ENCODE measurements at places on chromosomes 6 and 20.

- DNase-seq: no peak
Observed at GRCh38 chr6:50249493-50249892, 199.8 kb upstream of the DEFB112 start.

- DNase-seq: no peak
Observed at GRCh38 chr6:28145231-28145630, 3.5 kb downstream of the ZKSCAN8 start.

DNA sequence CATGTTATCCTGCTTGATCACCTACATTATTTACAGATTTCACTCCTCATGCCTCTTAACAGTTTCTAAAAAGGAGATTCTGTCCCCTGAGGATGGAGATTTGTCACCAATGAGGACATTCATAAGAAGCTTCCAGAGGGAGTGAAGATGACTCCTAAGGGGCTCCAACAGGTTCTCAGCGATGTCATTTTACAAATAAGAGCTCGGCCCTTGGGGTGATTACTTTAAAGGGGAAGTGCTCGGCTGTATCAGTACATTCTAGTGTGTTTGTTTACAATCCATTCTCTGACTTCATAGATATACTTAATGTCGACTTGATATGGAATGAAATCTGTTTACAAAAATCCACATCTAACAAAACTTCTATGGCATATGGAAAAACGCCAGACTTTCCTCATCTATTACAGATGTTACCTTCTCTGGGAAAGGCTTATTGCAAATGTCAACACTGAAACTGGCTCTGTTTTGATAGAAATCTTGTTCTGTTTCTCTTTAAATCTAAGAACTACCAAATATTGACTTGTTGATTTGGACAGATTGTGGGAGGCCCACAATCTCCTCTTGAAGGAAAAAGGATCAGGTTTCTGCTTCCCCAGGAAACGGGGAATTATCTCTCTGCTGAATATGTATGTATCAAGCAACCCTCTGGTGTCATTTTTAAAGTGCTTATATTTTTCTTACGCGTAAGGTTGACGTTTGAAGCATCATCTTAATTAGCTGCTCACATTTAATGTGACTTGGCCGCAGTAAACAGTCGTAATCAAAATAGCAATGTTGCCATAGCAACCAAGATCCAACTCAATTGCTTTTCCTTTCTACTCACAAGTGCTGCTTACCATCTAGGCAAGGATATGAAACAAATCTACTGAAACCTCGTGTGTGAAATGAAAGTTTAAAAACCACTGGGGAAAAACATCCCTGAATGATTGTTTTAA, 95.7 kb downstream of the SHLD1 start:
- no peak for DNase-seq

DNA sequence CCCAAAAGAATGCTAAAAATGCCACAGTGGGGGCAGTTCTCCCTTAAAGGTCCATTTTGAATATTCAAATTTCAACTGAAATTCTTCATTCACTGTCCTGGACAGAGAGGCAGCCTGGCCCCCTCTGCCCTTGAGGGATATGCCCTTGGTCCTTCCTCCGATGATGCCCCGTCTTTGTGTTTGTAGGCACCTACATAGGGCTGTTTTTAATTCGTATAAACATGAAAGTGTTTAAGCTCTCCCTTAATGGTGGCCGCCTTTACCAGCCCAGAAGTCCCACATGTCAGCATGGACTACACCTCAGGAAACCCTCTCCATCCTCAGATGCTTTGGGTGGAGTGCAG, 70.2 kb downstream of the SSR1 start:
- no peak for DNase-seq

DNA sequence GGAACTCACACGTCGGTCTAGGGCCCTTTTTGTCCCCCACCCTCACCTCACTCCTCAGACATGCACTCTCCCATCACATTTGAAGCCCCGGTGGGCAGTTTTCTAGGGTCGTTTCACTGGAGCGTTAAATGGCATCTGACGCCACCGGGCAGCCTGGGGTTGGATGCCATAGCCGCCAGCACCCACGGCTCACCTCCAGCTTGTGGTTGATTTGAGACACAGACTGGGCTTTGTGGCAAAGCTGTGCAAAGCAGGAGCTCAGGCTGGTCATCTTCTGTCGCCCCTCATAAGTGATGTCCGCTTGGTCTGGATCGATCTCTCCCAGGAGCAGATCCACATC, 530 bp downstream of the GOPC start:
- no peak for DNase-seq

- DNase-seq: no peak
Observed at GRCh38 chr6:7693827-7694226, 32.1 kb upstream of the BMP6 start.

DNA sequence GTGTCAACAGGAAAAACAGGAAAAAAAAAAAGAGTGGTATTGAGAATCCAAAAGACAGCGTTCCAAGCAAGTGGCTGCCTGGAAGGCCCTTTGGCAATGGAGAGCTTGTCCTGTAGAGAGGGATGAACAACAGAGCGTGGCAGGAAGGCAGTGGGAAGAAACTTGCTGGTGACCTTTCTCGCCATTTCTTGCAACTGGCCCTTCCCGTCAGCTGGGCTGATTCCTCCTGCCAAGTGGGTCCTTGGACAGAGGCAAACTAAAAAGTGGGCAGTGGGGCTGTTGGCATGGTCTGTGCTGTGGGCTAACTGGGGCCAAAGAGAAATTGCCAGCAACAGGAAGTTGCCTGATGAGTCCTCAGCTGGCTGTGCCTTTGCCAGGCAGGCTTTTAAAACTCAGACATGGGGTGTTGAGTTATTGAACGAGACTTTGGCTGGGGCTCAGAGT, 43.9 kb upstream of the CLDN20 start:
- DNase-seq: no peak

DNA sequence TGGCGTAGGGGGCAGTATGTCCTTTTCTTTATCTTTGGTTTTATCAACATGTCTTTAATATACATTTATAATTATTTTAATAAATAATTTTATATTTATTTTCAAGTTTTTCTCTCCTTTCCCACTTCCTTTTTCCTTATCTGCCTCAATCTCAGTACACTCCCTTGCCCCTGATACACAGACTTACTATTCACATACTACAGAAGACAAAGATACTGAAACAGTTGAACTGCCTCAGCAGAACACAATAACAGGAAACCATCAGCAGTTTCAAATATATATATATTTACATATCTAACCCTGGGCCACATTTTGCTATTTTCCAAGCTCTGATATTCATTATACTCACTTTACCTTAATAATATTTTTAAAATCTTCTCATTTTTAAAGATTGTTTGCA, 19.8 kb downstream of the IBTK start:
- DNase-seq: no peak

DNA sequence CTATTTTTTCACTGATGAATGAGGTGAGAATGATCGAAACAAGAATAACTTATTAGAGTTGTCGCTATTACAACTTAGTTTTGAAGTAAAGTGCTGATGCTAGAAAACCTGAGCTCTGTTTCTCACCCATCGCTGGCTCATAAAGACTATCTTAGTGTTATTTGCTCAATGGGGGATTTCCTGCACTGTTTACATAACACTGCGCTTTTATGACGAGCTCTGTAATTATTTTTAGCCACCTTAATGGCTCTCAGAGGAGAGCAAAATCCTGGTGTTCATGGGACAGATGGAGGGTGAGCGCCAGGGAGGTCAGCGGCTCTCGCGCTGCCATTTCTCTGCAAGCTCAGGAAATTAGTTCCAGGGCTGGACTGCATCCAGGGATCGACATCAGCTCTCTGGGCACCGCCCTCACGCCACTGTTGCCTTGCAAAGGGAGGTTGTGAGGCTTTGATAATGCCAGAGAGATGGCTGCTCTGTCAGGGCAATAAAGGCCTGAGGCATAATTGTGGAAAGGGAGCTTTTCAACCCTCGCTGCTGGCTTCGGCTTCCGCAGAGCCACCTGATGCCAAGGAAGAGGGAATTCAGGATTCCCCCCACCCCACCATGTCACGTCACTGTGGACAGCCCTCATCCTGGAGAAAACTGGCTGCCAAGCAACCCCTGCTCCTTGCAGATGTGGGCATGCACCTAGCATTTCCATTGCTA, 72.0 kb downstream of the DACT2 start:
- no peak for DNase-seq

- peak; percentile 56 for DNase-seq
Observed at GRCh38 chr6:34414999-34415858, 10.6 kb downstream of the RPS10 start.

GRCh38 chr20:2917266-2917665, 44.0 kb downstream of the PTPRA start:
- DNase-seq: no peak

DNA sequence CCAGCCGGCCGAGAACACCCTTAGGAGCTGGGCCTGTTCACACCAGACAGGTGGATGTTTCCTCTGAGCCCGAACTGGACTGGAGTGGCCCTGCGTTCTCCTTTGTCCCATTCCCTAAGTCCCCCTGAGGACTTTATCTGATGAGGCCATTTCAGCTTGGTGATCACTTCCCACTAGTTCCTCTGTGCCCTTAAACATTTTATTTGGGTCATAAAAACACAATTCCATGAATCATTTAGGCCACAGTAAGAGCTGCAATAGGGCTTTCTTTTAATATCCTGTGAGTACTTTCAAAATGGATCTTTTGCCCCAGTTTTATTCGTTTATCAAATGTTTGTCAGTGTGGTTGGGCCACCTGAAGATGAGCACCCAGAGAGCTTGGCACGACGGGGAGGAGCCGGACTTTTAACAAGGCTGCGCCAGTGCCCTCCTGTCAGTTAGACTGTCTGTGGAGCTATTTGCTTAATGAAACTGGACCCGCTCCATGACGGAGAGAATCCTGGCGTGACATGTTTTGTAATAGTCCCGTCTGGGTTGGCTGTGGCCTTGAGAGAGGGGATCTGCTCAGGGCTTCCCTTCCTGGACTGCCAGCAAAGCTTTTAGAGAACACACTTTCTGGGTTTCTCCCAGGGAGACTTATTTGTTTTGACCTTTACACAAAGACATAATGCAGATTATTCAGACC, 53.5 kb downstream of the ZDHHC14 start:
- no peak for DNase-seq

DNA sequence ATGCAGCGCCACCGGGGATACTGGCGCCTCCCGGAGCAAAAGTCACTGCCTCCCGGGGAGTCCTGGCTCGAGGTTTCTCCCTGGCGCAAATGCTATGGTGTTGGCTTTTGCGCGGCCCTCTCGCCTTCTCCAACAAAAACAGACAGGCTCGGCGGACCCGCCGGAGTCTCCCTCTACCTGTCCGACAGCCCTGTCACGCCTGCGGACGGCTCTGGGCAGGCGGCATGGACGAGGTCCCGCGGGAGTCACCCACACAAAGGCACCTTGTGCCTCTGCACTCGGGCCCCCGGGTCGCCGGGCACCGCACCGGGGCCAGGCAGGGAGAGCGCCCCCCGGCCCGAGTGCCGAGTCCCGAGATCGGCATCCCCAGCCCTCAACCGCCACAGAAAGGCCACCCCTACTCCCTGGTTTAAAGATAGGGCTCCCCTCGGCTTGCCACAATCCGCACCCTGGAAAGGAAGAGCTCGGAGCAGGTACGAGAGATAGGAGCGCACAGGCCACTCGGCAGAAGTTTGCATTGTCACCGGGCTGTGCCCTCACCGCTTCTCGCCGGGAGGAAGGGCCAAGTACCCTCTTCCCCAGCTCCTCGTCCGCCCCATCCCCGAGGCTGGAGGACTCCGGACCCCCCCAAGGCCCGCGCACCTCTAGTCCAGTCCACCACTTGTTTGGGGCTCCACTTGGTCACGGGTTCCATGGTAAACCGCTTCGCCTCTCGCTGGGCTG, 903 bp downstream of the CNKSR3 start:
- no peak for DNase-seq

- no peak for DNase-seq
Observed at GRCh38 chr6:41966214-41966920, 24.8 kb upstream of the CCND3 start.

DNA sequence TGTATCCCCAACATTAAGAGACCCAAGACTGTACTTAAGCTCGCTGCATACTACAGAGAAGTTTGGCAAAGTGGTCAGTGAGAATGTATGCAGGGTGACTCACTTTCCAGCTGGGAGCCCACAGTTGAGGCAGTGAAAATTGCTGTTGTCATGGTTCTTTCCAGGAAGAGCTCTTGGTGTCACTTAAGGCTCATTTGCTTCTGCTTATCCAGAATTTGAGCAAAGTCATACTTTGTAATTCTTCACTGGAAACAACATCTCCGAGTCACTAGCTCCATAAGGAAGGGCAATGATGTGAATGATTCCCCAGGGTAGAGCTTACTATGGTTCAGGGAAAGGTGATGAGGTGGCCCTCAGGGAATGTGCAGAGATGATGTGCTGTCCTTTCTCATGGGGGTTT, 65.4 kb upstream of the FBXL4 start:
- no peak for DNase-seq

DNA sequence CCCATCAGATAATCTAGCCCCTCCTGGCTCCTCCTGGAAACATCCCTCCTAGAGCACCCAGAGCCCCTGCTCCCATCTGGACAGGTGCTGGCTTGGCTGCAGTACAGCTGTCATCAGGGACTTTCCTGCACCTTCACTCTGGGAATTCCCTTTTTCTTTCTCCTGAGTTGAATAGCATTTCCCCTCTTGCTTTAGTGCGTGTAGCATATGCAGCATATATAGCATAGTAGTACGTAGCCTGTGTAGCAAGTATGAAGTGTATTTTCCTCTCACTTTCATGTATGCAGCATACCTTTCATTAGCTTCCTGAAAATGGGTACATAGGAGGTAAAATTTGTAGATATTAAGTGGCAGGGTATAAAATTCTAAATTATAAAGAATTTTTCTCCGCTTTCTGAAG, 352.9 kb downstream of the ESR1 start:
- no peak for DNase-seq

DNA sequence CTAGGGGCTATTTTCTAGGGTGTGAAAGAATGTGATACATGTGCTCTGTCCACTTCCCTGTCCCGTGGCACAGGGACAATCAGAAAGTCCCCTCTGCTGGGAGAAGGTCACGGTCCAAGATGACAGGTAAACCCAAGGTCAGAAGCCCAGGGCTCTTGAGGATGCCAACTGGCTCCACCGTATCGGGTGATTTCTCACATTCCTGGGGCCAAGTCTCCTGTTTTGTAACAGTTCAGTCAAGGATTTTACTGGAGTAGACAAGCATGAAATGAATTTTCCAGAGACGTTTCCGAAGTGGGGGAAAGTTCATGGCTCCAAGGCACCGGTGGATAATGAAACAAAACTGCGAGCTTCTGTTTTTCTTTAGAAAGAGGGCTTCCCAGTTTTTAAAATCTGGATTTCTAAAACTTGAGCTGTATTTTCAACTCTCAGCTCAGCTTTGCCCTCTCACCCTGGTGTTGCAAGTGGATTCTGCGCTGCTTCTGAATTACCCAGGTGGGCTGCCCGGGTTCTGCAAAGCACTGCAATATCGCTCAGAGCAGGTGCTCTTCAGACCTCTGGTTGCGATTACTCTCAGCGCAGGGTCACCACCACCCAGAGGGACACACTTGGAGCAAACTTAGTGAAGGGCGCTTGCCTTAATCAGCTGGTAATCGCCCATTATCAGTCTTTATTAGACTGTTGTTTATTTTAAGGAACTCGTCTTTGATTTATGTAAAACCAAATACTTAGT, 64.4 kb upstream of the TMEM170B start:
- DNase-seq: no peak

- no peak for DNase-seq
Observed at GRCh38 chr20:52172392-52173047, 19.1 kb downstream of the ZFP64 start.

- no peak for DNase-seq
Observed at GRCh38 chr6:82056567-82056966, 191.0 kb downstream of the IBTK start.

All from CD4-positive, alpha-beta T cell treated with Interleukin-6 for 4 hours (primary cell).